Right lung (tissue), 10 donors: ENCODE measurements at places on chromosomes 11 and 22. TPM values are rescaled to one million over a fixed set of nuclear protein-coding genes. Genes with fewer than 3 reads are reported as not detected.
A peak's percentile ranks its signal among the peaks of the same experiment; 100 is the strongest.

TMEM191C gene
- polyA plus RNA-seq: 1.8 TPM

HBB gene
- 542 TPM for polyA plus RNA-seq

IFT27 gene
- polyA plus RNA-seq: 42.4 TPM

DEFB131B gene
- 5.5 TPM for polyA plus RNA-seq

TMX2 gene
- polyA plus RNA-seq: 98.4 TPM

FGF19 gene
- polyA plus RNA-seq: 0.24 TPM

- no peak for DNase-seq
Observed at GRCh38 chr11:15580056-15580774, 465.5 kb downstream of the INSC start.

DNA sequence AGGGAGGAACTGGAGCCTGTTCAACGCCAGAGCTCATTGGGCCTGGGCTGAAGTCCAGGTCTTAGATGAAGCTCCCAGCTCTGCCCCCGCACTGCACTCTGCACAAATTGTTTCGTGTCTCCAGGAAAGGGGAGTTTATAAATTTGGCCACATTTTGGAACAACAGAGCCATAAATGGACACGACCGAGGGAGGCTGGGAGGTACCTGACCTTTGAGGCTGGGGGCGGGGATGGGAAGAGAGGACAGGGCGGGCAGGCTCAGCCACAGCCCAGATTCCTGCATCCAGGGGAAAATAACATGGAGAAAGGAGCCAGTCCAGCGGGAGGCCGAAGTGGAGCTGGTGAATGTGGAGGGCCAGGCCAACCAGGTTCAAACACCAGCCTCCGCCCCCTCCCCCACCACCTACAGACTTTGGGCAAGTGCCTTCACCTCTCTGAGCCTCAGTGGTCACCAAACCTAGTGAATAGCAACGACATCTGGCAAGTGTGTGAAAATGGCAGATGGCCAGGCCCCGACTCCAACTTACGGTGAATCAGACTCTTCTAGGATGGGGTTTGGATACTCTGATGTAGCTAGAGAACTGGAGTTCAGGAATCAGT is 36.8 kb upstream of the SMTN start:
- no peak for DNase-seq

GRCh38 chr11:22539821-22540256 is 85.8 kb downstream of the FANCF start:
- DNase-seq: peak; percentile 3

DNA sequence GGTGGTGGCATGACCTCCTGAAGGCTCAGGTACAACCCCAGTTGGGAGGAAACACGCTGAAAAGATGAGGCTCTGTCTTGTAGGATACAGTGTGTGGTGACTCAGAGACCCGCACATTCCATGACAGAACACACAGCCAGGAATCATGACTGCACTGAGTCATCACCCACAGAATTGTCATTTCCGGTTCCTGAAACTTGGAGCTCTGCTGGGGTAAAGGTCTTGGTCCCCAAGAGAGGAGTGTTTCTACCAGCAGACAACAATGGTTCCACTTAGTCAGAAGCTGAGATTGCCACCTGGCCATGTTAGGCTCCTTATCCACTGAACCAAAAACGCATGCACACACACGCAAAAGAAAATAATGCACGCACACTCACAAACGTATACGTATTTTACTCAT is 31.5 kb upstream of the CYB5R3 start:
- DNase-seq: no peak

DNA sequence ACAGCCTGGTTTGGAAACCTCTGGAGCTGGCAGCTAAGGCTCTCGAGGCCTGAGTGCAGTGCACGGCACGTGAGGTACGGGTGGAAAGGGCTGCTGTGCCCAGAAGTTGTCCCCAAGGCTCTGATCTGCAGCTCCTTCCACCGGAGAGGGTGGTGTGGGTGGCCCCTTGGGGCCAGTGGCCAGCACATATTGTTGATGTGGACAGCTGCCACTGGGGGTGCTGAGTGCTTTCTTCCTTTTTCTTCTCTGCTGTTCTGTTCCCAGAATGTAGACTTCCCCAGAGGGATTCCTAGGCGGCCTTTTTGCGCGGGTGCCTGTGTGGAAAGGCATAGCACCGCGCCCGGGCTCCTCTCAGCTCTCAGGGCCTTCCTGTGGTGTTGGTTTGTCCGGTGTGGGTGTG is 1476.5 kb downstream of the TBC1D22A start:
- DNase-seq: no peak

DNA sequence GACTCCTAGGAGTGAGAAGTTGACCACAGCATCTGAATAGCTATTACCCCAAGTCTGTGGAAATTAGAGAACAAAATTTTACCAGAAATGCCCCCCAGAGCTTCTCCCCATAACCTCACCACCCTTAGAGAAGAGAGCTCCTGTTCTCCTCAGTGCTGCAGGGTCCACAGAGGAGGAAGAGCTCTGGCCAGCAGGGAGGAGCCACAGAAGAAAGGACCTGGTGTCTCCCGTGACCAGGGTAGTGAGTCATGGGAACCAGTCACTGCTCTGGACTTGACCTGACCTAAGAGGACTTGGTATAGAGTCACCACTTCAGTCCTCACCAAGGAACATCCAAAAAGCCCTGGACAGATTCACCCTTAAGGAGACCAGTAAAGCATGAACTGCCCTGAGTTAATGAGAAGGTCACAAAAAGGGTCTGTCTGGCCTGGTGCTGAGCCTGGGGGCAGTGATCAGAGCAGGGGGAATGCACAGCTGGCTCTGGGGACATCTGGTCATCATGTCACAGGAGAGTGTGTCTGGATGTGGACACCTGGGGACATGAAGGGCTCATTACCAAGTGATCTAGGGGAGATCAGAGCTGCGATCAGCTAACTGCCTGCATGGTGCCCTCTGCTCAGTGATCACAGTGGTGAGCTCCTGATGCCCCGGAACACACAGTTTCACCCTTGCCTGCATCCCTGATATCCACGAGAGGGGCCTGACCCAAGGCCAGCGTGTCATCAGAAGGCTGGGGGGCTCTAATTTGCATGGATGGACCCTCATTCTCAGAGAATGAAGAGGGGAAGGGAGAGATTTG is 103.3 kb upstream of the TOP3B start:
- no peak for DNase-seq

GRCh38 chr11:64925536-64926436 is 1.3 kb downstream of the PPP2R5B start:
- DNase-seq: no peak

DNA sequence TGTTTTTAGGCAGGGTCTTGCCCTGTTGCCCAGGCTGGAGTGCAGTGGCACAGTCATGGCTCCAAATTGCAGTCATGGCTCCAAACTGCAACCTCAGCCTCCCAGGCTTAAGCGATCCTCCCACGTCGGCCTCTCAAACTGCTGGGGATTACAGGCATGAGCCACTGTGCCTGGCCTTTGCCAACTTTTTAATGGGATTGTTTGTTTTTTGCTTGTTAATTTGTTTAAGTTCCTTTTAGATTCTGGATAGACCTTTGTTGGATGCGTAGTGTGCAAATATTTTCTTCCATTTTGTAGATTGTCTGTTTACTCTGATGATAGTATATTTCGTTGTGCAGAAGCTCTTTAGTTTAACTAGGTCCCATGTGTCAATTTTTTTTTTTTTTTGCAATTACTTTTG is 10.0 kb upstream of the SCGB1D1 start:
- DNase-seq: no peak

- no peak for DNase-seq
Observed at GRCh38 chr22:19853058-19853878, 1.4 kb downstream of the GNB1L start.

GRCh38 chr11:21321530-21321929 is 652.1 kb downstream of the NELL1 start:
- no peak for DNase-seq

GRCh38 chr22:28911777-28912669 is 28.7 kb downstream of the ZNRF3 start:
- peak; percentile 61 for DNase-seq

- DNase-seq: no peak
Observed at GRCh38 chr22:48926136-48926535, 901.5 kb downstream of the BRD1 start.

GRCh38 chr22:50360578-50360977 is 17.5 kb downstream of the PPP6R2 start:
- no peak for DNase-seq

GRCh38 chr11:5605849-5606248 is 9.4 kb downstream of the TRIM6 start:
- DNase-seq: no peak

DNA sequence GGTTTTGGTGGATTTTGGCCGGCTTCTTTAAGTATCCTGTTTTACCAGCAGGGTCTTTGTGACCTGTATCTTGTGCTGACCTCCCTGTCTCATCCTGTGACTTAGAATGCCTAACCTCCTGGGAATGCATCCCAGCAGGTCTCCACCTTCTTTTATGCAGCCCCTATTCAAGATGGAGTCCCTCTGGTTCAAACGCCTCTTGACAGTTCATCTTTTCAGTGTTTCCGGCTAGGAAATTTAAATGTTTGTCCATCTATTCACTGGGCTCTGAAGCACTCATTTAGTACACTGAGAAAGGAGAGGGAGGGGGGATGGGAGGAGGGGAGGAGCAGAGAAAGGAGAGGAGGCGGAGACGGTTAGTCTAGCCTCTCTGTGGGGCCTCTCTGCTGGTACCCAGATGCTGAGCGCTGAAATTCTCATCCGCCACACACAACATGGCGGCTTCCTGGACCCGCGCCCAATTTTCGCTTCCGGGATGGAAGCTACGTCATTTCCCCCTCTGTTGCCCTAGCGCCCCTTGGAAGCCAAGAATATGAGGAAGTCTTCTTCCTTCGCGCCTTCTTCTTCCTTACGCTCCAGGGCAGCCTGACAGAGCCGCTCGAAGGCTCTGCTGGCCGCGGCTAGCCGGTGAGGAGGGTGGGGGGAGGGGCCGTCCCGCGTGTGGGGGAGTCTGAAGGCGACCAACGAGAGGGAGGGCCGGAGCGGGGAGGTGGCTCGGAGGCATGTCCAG is 69.0 kb upstream of the SYT13 start:
- peak; percentile 89 for DNase-seq

- DNase-seq: no peak
Observed at GRCh38 chr11:19660076-19660475, 52.6 kb upstream of the NAV2 start.

DNA sequence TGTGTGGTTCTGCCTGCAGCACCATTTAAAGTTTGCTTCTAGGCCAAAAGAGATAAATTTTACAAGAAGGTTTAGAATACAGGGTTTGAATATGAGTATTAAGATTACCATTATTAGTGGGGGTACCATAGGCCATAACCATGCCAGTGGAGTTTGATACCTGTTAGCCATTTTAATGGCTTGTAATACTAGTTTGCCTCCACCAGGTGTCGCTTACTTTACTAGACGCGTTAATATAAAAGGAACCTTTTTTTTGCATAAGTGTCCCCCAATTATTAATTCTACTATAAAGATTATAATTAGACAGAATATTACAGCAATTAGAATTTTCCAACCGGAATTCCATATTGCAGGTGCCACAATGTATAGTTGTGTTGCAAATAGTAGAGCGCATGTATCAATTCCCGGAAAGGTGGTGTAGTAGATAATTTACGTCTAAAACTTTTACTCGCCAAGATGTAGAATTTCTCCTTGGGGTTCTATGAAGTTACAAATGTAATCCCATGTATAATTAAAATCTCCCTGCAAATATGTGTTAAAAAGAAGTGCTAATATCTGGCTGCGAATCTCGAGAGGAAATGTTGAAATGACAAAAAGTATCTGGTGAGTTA is 16.1 kb downstream of the MS4A6E start:
- DNase-seq: no peak
